T-helper 17 cell (primary cell): ENCODE measurements at places on chromosomes 1 and 21. TPM values are rescaled to one million over a fixed set of nuclear protein-coding genes. Genes with fewer than 3 reads are reported as not detected.

LCE1C gene
- total RNA-seq: not detected

AMY2A gene
- not detected for total RNA-seq

RGS8 gene
- not detected for total RNA-seq

ARPC5 gene
- 69.4 TPM for total RNA-seq

COA7 gene
- total RNA-seq: 1.9 TPM

INTS11 gene
- total RNA-seq: 130 TPM

IGSF21 gene
- total RNA-seq: not detected

CD1E gene
- 0.42 TPM for total RNA-seq

MRPL39 gene
- 9.9 TPM for total RNA-seq

F13B gene
- not detected for total RNA-seq

LORICRIN gene
- total RNA-seq: not detected

DNA sequence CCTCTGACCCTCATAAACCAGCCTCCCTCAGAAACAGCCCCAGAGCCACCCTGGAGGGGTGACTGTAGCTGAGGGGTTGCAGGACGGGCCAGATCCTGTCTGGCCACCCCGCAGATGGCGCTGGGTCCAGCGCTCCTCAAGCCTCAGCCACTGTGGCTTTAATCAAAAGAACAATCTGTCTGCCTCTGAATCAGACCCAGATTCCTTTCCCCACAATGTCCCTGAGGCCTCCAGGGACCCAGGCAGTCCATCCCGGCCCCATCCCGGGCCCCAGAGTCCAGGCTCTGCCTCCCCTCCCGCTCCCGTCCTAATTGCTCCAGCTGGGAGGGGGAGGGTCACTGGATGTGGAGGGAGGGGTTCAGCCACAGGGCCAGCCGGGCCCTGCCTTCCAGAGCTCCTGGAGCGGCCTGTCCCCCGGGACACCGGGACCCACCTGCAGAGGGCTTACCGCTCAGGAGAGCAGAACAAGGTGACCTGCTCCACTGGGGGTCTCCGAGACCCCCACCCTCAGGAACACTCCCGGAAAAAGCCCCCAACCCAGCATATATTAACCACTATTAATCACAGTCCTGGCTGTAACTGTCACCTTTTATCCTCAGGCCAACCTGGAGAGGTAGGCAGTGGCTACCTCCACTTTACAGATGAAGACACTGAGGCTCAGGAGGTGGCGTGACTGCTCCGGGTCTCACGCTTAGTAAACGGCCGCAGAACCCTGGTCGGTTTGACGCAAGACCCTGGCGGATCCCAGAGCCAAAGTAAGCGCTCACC lies 836 bp upstream of the FBLIM1 start:
- peaks cover 16% of the 10 kb centered on the region for H3K4me1 ChIP-seq
- H3K36me3 ChIP-seq: peaks cover 2% of the 10 kb centered on the region
- peak overlapping the region; percentile 80 for H3K4me3 ChIP-seq
- DNase-seq: no peak

DNA sequence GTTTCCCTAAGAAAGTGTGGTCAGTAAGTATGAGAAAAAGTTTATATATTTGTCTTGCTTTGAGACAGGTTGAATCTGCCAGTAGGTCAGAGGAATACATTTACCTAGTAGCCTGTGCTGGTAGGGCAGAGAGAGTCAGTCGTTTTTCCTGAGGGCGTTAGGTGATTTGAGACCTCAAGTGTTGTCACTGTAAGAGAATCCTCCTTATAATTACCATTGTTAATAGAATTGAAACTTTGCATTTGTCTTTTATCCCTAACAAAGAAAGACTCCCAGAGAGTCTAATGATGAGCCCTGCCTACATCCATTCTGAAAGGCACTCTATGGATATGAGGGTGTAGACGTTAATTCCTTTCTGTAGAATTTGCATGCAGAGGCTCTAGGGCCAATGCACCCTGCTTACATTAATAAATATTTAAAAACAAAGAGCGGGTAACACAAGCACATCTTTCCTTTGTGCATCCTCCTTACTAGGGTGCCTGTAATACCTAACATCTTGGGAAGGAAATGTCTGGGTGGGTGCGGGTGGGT lies 16.4 kb downstream of the PBX1 start:
- H3K27ac ChIP-seq: no peak overlapping the region
- no peak overlapping the region for H3K4me3 ChIP-seq
- H3K36me3 ChIP-seq: no peaks in the 10 kb centered on the region
- no peak for DNase-seq
- H3K27me3 ChIP-seq: no peaks in the 10 kb centered on the region

DNA sequence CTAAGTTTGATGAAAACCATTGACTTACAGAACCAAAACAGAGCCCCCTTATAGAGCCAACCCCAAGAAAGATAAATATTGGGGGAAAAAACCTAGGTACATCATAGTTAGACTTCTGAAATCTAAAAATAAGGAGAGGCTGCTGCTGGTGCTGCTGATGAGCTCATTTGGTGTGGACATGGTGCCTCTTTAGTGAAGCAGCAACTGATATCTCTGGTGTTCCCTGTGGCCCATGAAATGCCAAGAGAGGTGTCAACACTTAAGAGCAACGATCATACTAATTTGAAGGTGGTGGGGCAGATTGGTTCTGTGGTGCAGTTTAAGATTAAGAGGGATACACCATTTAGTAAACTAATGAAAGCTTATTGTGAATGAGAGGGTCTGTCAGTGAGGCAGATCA lies 35.9 kb downstream of the ST3GAL3 start:
- peaks cover 2% of the 10 kb centered on the region for H3K36me3 ChIP-seq
- H3K27ac ChIP-seq: no peak overlapping the region
- DNase-seq: no peak
- no peaks in the 10 kb centered on the region for H3K27me3 ChIP-seq
- no peak overlapping the region for H3K4me3 ChIP-seq

GRCh38 chr1:37001703-37002102 lies 32.6 kb downstream of the GRIK3 start:
- no peaks in the 10 kb centered on the region for H3K4me1 ChIP-seq
- no peaks in the 10 kb centered on the region for H3K36me3 ChIP-seq
- DNase-seq: no peak
- peaks cover 68% of the 10 kb centered on the region for H3K27me3 ChIP-seq
- no peak overlapping the region for H3K27ac ChIP-seq
- no peak overlapping the region for H3K4me3 ChIP-seq

- peaks cover 26% of the 10 kb centered on the region for H3K4me1 ChIP-seq
- H3K36me3 ChIP-seq: peaks cover 5% of the 10 kb centered on the region
- H3K4me3 ChIP-seq: no peak overlapping the region
- no peak for DNase-seq
Observed at GRCh38 chr1:221839321-221839720, 97.4 kb upstream of the DUSP10 start.

- no peaks in the 10 kb centered on the region for H3K4me1 ChIP-seq
- no peak for DNase-seq
- H3K4me3 ChIP-seq: no peak overlapping the region
- H3K36me3 ChIP-seq: peaks cover 3% of the 10 kb centered on the region
- H3K27me3 ChIP-seq: no peaks in the 10 kb centered on the region
- no peak overlapping the region for H3K27ac ChIP-seq
Observed at GRCh38 chr1:168295411-168296114, 14.9 kb downstream of the TBX19 start.

- H3K4me3 ChIP-seq: no peak overlapping the region
- peaks cover 12% of the 10 kb centered on the region for H3K36me3 ChIP-seq
- H3K27ac ChIP-seq: no peak overlapping the region
- peaks cover 3% of the 10 kb centered on the region for H3K4me1 ChIP-seq
- DNase-seq: no peak
Observed at GRCh38 chr1:201525193-201525778, 13.6 kb upstream of the NAV1 start.

DNA sequence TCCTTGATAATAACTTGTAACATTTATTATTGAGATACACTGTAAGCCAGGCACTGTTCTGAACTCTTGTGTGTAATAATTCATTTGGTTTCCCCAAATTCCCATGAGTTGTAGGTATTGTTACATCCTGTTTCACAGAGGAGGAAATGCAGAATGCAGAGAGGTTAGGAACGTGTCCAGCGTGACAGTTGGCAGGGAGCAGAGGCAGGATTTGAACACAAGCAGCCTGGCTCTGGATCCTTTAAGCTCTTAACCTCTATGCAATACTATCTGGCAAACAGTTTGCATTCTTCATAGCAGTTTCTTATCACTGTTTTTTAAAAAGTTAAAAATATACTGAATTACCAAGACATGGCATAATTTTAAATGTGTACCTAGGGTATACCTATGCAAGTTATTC lies 30.5 kb downstream of the EEIG2 start:
- no peak for DNase-seq
- H3K36me3 ChIP-seq: peaks cover 2% of the 10 kb centered on the region
- H3K27ac ChIP-seq: peak overlapping the region; percentile 93
- no peaks in the 10 kb centered on the region for H3K27me3 ChIP-seq

- no peak overlapping the region for H3K4me3 ChIP-seq
- peaks cover 5% of the 10 kb centered on the region for H3K4me1 ChIP-seq
- peaks cover 8% of the 10 kb centered on the region for H3K27me3 ChIP-seq
- H3K27ac ChIP-seq: no peak overlapping the region
Observed at GRCh38 chr1:197838836-197839235, 63.6 kb upstream of the DENND1B start.

DNA sequence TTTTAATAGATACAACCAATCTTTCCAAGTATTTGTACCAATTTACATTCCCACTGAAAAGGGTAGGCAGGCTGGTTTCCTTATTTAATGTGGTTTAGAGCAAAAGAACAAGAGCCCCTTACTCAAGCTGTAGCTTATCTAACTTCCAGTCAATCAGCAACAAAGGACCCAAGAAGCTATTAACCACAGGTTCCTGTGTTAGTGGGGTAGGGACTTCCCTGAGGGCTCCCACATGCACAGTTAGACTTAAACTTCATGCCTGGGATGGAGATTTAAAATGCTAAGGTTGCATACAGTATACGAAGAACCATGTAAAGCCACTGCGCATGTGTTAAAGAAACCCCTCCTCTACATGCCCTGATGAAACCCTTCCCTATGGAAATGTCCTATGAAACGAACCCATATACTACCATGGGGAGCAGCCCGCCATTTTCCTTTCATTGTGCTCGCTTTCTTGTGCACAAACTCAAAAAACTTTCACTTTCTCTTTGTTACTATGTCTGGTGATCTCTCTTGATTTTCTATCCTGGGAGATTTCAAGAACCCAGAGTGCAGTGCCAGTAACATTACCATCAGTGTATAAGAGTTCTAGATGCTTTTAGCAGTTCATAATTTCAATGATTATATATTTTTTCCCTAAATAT lies 23.3 kb upstream of the ST6GALNAC5 start:
- no peaks in the 10 kb centered on the region for H3K36me3 ChIP-seq
- H3K4me1 ChIP-seq: peaks cover 4% of the 10 kb centered on the region

DNA sequence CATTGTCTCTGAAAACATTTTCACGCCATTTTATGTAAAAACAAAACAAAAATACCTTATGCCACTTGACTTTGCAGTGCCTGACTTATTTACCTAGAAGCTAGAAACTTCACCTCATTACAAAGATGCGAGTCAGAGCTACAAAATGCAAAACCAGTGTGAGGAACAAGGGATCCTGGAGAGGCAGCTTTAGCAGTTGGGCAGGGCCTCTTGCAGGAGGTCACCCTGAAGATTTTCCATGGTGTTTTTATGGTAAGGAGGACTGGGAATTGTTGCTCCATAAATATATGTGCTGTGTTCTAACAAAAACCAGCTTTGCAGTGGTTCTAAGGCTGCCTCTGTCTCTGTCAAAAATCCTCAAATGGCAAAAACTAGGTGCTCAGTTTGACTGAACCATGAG lies 36.4 kb upstream of the TARBP1 start:
- no peak overlapping the region for H3K27ac ChIP-seq
- H3K27me3 ChIP-seq: peaks cover 9% of the 10 kb centered on the region
- H3K4me1 ChIP-seq: peaks cover 1% of the 10 kb centered on the region
- DNase-seq: no peak
- no peaks in the 10 kb centered on the region for H3K36me3 ChIP-seq

- H3K27me3 ChIP-seq: no peaks in the 10 kb centered on the region
- H3K4me1 ChIP-seq: peaks cover 4% of the 10 kb centered on the region
- peaks cover 13% of the 10 kb centered on the region for H3K36me3 ChIP-seq
- H3K27ac ChIP-seq: peak overlapping the region; percentile 75
- H3K4me3 ChIP-seq: no peak overlapping the region
- no peak for DNase-seq
Observed at GRCh38 chr1:235139315-235139714, 10.7 kb upstream of the TOMM20 start.

DNA sequence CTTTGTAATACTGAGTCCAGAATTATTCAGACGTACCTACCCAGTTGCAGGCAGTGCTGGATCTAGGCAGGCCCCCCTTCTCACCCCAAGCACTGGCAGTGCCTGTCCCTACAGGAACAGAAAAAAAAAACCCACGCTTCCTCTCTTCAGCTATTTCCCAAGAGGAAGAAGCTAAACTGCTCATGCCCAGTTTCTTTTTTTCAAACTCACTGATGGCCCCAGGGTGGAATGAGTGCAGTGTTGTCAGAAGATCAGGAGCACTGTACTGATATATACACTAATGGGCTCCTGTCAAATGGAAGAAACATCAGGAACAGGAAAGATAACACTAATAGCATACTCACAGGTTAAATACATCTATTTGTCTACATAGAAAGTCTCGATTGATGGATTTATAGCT lies 28.2 kb upstream of the DOCK7 start:
- H3K4me1 ChIP-seq: no peaks in the 10 kb centered on the region
- no peak overlapping the region for H3K4me3 ChIP-seq
- H3K36me3 ChIP-seq: no peaks in the 10 kb centered on the region
- DNase-seq: no peak

DNA sequence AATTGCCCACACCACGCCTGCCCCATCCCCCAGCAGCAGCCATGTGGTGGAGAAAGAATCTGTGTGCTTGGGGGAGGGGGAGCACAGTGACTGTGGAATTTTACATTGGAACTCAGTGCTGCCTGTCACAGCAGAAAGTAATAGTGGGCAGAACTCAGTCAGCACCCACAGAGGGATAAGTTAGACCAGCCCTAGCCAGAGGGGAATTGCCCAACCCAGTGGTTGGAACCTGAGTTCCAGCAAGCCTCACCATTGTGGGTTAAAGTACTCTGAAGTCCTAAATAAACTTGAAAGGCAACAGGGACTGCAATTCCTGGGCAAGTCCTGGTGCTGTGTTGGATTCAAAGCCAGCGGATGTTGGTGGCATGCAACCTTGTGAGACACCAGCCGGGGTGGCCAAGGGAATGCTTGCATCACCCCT lies 88.8 kb downstream of the MRPL39 start:
- H3K4me3 ChIP-seq: no peak overlapping the region
- H3K36me3 ChIP-seq: no peaks in the 10 kb centered on the region
- peaks cover 6% of the 10 kb centered on the region for H3K27me3 ChIP-seq

GRCh38 chr1:97632075-97632474 lies 288.8 kb downstream of the DPYD start:
- no peaks in the 10 kb centered on the region for H3K27me3 ChIP-seq
- no peak overlapping the region for H3K4me3 ChIP-seq
- H3K4me1 ChIP-seq: peaks cover 14% of the 10 kb centered on the region
- H3K36me3 ChIP-seq: no peaks in the 10 kb centered on the region
- H3K27ac ChIP-seq: no peak overlapping the region
- no peak for DNase-seq
